ENCODE measurements at places on chromosomes 3 and 15. TPM values are rescaled to one million over a fixed set of nuclear protein-coding genes. Genes with fewer than 3 reads are reported as not detected.

Gene SEC22C
- 46.0 TPM for total RNA-seq

Gene LRRC49
- total RNA-seq, result 21.6 TPM

Gene CAV3
- total RNA-seq, result not detected

Gene PDZRN3
- total RNA-seq, result 117 TPM

Gene ATP13A5
- 0.36 TPM for total RNA-seq

All from ovary (tissue), 10 donors.